ENCODE measurements at places on chromosomes 16 and 17.
A peak's percentile ranks its signal among the peaks of the same experiment; 100 is the strongest.

GRCh38 chr17:76446449-76447231 lies 6.3 kb downstream of the UBE2O start:
- no peak overlapping the region for H3K4me3 ChIP-seq
- H3K36me3 ChIP-seq: peaks cover 3% of the 10 kb centered on the region
- no peak overlapping the region for H3K27ac ChIP-seq
- H3K4me1 ChIP-seq: peaks cover 16% of the 10 kb centered on the region
- H3K27me3 ChIP-seq: no peaks in the 10 kb centered on the region

GRCh38 chr17:77888242-77889134 lies 70.0 kb upstream of the TNRC6C start:
- H3K36me3 ChIP-seq: no peaks in the 10 kb centered on the region
- H3K27me3 ChIP-seq: peaks cover 8% of the 10 kb centered on the region
- H3K4me1 ChIP-seq: peaks cover 48% of the 10 kb centered on the region
- DNase-seq: no peak
- peak overlapping the region; percentile 74 for H3K27ac ChIP-seq
- peak overlapping the region; percentile 65 for H3K4me3 ChIP-seq

GRCh38 chr16:51538707-51539498 lies 387.8 kb upstream of the SALL1 start:
- peaks cover 44% of the 10 kb centered on the region for H3K4me1 ChIP-seq
- no peaks in the 10 kb centered on the region for H3K27me3 ChIP-seq
- no peak overlapping the region for H3K27ac ChIP-seq
- no peak overlapping the region for H3K4me3 ChIP-seq
- H3K36me3 ChIP-seq: no peaks in the 10 kb centered on the region
- no peak for DNase-seq

GRCh38 chr17:10198509-10199249 lies at the start of gene GAS7:
TSS of gene GAS7 (minus strand) at chr17:10198606.
- H3K4me3 ChIP-seq: peak within 1 kb of the TSS; percentile 61
- H3K4me1 ChIP-seq: peaks cover 18% of the 10 kb centered on the region
- peak; percentile 84 for DNase-seq
- H3K27ac ChIP-seq: peak within 1 kb of the TSS; percentile 7
- H3K36me3 ChIP-seq: no peaks in the 10 kb centered on the region
- no peaks in the 10 kb centered on the region for H3K27me3 ChIP-seq

GRCh38 chr16:58503863-58504688 lies 4.1 kb downstream of the NDRG4 start:
- H3K36me3 ChIP-seq: peaks cover 62% of the 10 kb centered on the region
- no peak for DNase-seq
- no peak overlapping the region for H3K4me3 ChIP-seq
- no peaks in the 10 kb centered on the region for H3K27me3 ChIP-seq

- H3K4me3 ChIP-seq: no peak overlapping the region
- no peaks in the 10 kb centered on the region for H3K36me3 ChIP-seq
- peak; percentile 85 for DNase-seq
- H3K4me1 ChIP-seq: peaks cover 42% of the 10 kb centered on the region
- H3K27ac ChIP-seq: peak overlapping the region; percentile 61
Observed at GRCh38 chr16:17369421-17370222, 101.1 kb downstream of the XYLT1 start.

DNA sequence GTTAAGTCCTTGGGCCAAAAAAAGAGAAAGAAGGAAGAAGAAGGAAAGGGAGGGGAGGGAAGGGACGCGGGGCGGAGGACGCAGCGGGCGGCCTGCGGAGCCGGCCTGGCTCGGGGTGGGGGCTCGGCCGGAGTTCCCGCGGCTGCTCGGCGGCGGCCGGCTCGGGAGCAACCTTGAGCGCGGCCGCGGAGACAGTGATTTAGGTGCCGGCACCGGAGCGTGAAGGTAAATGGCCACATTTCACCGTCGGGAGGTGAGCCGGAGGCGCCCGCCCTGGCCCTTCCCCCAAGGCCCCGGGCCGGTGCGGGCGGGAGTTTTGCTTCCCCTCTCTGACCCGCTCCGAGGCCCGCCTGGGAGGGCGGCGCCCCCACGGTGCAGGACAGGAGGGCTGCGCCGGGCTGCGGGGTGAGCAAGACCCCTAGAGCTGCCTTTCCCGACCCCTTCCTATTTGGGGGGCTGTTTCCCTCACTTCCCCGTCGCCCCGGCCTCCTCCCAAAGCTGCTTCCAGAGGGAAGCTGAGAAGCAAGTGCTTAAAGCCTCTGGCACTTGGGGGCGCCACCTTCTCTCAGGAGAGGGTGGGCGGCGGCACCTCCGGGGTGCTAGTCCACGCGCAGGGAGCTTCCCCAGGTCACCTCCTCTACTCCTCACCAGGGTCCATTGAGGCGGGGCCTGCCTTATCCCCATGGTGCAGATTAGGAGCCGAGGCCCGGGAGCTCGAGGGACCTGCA lies 56.5 kb downstream of the MRM1 start:
- peak overlapping the region; percentile 33 for H3K4me3 ChIP-seq
- no peak overlapping the region for H3K27ac ChIP-seq
- no peak for DNase-seq
- H3K36me3 ChIP-seq: no peaks in the 10 kb centered on the region
- peaks cover 18% of the 10 kb centered on the region for H3K27me3 ChIP-seq

Data from spinal cord (tissue), 10 donors.